Cerebellar cortex (tissue), 1 donor: ENCODE measurements at places on chromosomes 7 and 10.
A peak's percentile ranks its signal among the peaks of the same experiment; 100 is the strongest.

DNA sequence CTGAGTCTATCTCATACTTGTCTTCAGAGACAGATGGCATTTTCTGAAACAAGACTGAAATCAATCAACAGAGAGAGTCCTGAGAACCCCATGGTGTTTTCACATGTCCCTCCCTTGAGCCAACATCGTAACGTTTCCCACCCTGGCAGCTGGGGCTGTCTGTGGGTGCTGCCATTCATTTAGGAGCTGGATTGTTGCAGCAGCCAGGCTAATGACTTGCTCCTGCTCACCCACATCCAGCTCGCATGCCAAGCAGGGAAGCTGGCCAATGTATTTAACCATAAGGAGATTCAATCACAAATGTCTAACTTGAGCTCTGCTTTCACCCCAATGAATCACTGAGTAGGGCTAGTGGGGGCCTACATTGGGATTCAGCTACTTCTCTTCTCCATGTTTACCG is 146.1 kb downstream of the ADRA2A start:
- no peak for DNase-seq

DNA sequence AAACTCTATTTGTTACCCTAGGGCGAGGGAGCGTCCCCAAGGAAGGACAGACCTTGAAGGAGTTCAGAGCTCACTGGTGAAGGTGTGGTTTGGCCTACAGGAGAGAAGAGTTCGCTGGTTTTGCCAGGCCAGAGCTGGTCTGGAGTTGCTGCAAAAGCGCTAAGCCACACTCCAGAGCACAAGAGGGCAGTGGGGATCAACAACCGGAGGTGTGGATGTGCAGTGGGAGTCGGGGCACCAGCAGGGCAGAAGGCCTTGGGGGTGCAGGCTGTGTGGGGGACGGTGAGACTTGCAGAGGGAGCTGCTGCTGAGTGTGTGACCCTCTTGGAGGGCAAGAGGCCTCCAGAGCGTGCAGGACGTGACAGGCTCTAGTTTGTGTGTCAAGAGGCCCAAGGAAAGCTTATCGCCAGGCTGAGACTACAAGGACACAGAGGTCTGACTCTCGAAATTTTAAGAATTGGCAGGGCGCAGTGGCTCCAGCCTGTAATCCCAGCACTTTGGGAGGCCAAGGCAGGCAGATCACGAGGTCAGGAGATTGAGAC is 14.3 kb upstream of the CUL1 start:
- no peak for DNase-seq

DNA sequence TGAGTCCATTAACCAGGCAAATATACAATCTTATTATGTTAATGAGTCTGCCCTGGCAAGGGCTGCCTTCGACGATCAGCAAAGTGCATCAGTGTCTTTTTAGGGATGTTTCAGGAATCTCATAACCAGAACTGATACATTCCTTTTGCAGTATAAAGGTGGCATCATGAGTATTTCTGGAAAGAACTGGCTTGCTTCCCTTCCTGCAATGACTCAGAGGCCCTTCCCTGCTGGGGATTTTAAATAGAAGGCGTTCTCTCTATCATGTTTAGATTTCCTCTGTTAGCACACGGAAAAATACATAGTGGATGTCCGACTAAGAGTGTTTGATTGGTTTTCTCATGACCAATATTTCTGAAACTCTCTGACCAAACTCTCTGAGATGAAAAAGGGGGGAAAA is 1.8 kb downstream of the NPS start:
- peak; percentile 5 for DNase-seq

DNA sequence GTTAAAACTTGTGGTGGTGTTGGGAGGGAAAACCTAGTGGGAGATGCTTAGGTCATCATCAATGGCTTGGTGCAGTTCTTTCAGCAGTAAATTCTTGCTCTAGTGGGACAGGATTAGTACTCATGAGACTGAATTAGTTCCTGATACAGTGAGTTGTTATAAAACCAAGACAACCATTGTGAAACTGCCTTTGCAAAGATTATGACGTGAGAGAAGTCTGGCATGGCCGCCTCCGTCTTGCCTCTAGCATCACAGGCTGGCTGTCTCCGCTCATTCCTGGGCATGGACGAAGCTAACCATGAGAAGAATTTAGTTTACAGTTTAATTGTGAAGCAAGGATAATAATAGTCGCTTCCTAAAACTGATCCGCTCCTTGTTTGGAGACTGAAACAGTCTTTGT is 186.4 kb downstream of the KIF20B start:
- DNase-seq: no peak

- no peak for DNase-seq
These were observed 167.1 kb upstream of the ADO start for GRCh38 chr10:62637249-62638061.

GRCh38 chr7:46814516-46815250 is 767.2 kb downstream of the TNS3 start:
- DNase-seq: no peak

DNA sequence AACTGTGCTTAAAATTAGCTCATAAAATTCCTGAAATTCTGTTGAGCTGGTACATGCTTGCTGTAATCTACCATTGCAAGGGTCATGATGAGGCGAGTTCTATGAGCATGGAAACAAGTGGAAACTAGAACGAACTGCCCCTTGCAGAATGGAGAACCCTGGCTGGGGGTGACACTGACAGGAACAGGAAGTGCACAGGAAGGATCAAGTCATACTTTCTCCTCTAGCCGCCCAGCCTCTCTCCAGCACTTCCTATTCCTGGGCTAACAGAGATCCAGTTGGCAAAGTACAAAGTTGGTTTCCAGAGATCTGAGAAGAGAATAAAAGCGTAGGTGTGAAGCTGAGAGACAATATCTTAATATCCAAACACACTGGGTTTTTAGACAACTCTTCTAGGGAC is 414.2 kb upstream of the PODXL start:
- no peak for DNase-seq

DNA sequence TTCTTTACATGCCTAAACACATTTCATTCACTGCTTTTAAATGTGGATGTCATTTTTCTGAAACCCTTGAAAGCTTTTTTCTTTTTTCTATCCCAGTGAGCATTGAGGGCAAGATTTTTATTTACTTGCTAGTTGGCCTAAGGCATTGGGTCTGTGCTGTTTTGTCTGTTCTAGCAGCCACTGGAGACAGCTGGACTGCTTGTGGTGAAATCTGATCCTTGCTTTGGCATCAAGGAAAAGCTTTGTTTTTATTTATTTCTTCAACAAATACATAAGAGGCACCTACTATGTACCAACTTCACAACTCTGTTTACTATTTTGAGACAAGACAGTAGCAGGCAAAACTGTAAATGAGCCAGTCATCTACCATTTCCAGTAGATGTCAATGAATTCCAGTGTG is 28.4 kb upstream of the PDLIM1 start:
- DNase-seq: no peak

DNA sequence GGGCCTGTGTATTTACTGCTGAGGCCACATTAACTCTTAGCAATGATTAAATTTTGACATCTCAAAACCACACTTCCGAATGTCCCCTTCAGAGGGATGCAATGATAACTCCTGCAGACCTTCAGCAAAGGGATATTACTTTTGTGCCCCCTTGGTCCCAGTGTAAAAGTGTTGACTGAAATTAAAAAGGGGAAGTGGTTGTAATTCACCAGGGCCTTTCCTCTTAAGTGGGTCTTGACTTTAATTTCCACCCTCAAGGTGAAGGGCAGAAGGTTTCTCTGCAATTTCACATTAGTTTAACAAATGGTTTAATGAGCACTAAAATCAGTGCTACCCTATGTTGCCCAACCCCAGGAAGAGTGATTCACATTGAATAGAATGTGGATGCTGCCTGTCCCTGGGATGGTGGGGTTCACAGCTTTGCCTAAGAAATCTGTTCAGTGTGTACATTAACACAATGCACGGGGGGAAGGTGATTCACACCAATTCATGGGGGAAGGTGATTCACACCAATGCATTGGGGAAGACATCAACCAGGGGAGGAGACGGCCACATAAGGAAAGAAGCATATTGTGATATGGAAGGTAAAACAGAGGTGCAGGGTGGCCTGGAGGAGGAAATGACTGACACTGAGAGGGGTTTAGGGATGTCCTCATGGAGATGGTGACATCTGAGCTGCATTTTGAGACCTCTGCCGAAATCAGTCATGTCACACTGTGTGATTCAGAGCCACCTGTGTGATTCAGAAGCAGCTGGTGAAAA is 19.4 kb upstream of the TNS3 start:
- no peak for DNase-seq

GRCh38 chr7:136325578-136325977 is 348.4 kb upstream of the MTPN start:
- no peak for DNase-seq

- DNase-seq: no peak
These were observed 51.5 kb downstream of the AFAP1L2 start for GRCh38 chr10:114352653-114353298.

DNA sequence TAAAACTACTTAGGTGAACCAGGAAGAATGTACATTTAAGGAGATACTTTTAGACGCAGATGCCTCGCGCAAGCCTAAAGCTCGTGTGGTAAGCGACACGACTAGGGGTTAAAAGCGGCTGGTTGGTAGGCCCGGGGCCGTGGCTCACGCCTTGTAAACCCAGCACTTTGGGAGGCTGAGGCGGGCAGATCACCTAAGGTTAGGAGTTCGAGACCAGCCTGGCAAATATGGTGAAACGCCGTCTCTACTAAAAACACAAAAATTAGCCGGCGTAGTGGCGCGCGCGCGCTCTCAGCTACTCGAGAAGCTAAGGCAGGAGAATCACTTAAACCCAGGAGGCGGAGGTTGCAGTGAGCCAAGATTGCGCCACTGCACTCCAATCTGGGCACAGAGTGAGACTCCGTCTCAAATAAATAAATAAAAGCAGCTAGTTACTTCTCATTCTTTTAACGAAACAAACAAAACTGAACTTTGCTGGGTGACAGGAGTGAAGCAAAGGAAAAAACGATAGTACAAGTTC is 879 bp downstream of the NUDT5 start:
- DNase-seq: peak; percentile 33

GRCh38 chr7:93442478-93443224 is 131.9 kb downstream of the CALCR start:
- DNase-seq: peak; percentile 15

DNA sequence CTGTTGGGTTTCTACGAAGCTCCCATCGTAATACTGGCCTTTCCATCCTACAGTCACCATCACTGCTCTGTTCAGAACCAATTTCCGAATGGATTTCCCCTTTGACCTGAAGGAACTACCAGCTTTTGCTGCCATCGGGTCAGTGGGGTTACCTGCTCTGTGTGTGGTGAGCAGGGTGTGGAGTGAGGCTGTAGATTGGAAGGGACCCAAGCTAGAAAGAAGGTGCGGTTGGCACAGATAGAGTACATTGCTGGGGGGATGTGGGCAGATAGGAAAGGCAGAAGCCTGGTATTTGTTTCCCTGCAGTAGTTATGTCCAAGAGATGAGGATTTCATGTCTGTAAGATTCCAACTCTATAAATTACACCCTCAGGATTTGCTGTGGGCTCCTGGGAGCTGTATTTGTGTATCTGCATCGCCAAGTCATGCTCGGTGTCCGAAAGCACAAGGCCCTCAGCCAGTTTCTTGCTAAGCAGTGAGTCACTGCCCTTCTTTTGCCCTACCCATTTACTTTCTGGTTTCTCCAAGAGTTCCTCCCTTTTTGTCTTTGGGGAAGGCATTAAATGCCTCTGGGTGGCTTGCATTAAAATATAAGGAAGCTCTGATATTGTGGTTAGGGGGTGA is 15.4 kb downstream of the CLCN1 start:
- DNase-seq: no peak

GRCh38 chr7:95897557-95898251 is 125.3 kb downstream of the DYNC1I1 start:
- DNase-seq: no peak

DNA sequence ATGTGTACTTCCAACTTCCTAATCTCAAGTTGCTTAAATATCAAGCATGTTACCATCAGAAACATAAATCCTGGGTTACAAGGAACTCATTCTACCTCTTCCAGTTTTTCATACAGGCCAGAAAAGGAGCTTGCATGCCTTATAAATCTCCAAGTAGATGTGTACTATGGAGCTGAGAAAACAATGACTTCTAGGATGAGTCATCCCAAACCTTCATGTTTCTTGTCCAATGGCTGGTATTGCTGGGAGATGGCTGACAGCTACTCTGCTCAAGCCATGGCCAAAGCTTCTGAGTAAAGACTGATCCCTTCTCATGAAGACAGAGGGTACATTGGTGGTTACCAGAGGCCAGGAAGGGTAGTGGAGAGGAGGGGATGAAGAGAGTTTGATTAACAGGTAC is 8.6 kb downstream of the RAPGEF5 start:
- no peak for DNase-seq

GRCh38 chr10:11448190-11448544 is 163.3 kb downstream of the USP6NL start:
- no peak for DNase-seq

GRCh38 chr7:45456747-45457524 is 117.2 kb upstream of the ADCY1 start:
- DNase-seq: no peak

DNA sequence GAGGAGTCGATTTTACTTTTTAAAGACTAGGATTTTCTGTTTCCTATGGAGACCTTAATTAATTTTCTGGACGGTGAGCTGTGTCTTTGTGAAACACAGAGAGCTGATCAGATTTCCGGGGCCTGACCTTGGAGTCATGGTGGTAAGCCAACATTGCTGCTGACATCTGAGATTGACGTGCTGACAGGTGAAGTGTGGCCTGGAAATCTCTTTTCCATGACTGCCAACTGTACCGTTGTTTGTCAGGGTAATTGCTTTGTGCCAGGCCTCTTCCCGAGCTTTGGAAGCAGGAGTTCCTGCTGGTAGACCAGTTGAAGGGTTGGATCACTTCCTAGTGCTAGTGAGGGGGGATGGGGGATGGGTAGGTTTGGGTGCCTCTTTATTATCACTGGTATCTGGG is 71.2 kb downstream of the ADRA2A start:
- DNase-seq: peak; percentile 10

DNA sequence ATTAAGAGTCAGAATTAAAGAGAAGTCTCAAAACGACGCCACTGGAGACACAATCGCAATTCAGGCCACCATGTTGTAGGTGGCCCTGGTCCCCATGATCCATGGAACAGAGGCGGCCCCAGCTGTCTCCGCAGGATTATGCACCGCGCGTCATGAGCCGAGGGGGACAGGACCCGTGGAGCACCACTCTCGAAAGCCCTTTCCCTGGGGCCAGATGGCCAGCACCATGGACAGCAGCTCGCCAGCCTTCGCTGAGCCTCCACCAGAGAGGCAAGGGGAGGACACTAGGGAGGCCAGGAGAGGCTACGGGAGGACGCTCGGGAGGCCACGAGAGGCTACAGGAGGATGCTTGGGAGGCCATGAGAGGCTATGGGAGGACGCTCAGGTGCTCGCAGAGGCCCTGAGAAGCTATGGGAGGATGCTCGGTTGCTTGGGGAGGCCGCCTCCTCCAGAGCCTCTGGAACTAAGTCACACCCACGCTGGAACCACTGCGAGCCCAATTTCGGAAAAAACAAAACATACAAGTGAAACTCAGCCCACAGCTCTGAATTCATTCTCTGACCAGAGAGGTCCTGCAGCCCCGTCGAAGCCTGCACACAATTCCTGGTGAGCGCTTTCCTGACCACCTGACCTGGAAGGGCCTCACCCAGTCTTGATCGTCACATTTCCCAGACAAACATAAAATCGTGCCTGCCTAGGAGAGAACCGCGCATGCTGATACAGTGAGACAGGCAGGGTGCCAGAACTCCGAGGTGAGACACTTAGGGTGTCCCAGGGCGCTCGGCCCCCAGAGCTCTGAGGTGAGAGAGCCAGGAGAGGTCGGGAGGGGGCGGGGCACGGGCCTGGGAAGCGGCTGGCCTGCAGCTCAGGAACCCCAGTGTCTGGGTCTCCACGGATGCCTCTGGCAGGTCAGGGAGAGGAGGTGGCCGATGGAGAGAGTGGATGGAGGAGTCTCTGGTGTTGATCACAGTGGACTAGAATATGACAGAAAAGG is 224.4 kb downstream of the PTPRN2 start:
- no peak for DNase-seq
